ENCODE measurements at places on chromosomes 16 and 17. TPM values are rescaled to one million over a fixed set of nuclear protein-coding genes. Genes with fewer than 3 reads are reported as not detected.
A peak's percentile ranks its signal among the peaks of the same experiment; 100 is the strongest.

CCL1 gene
- not detected for total RNA-seq

KRTAP9-2 gene
- not detected for total RNA-seq

CYB5B gene
- total RNA-seq: 83.7 TPM

RTN4RL1 gene
- 1.2 TPM for total RNA-seq

DNA sequence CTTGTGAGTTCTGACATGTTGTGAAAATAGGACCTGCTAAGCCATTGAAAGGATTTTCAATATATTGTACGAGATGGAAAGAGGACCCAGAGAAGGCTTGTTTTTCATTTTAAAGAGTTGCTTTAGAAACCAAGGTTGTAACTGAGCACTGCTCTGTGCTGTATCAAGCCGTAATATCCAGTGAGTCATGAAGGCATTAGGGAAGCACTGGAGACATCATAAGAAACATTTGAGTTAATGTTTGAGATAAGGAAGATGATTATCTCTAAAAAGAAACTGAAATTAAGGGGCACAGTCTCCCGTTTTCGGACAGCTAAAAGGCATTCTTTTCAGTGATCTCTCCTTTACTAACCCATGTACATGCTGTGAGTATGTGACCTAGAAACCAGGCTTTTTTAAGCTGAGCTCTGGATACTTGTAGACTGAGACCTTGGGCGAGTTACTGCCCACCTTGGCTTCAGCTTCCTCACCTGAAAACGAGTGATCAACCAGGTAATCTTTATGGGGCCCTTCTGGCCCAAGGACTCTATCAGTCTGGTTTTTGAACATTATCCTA lies 149.2 kb upstream of the TBX2 start:
- ATAC-seq: no peak

DNA sequence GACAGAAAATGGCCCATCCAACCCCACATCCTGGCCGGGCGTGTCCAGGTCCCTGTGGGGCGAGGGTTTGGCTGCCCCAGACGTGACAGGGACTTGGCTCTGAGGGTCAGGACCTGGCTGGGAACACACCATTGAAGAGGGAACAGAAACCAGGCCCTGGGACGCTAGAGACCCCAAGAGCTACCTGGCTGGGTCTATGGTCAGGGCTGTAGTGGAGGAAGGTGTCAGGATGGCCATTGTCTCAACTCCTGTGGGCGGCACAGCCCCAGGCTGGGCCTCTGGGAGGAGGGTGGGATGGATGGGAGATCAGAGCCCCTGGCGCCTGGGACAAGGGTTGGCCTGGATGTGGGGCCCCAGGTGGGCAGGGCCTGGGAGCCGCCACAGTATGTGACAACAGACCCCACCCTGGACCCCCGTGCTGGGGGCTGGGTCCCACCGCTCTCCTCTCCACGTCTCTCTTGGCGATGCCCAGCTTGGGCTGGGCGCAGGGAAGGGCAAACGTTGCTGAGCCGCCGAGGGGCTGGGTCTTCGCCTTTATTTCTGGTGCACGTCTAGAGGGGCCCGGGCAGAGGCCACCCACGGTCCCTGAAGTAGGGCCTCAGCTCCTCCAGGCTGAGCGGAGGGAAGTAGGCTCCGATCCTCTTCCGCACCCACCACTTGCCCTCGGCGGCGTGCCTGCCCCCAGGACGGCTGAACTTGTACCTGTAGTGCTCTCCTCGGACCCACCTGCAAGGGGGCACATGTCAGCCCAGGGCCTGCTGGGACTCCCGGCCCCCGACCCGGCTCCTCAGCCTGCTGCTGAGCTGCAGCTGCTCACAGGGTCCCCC lies 53.7 kb upstream of the GNG13 start:
- no peak for ATAC-seq

DNA sequence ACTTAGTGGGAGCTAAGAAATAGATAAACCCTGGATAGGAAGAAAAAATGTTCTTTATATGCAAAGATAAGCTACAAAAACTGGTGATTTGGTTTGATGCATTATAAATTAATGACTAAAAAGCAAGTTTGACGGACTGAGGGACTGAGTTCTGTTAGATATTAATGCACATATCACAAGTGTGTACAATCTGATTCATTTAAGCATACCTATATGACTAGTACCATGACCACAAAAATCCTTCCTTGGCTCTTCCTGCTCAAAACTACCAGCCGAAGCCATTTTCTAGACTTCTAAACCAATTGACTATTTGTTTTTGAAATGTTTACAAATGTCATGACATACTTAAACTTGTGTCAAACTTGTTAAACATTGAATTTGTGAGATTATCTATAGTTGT lies 374.5 kb upstream of the MON1B start:
- ATAC-seq: no peak

DNA sequence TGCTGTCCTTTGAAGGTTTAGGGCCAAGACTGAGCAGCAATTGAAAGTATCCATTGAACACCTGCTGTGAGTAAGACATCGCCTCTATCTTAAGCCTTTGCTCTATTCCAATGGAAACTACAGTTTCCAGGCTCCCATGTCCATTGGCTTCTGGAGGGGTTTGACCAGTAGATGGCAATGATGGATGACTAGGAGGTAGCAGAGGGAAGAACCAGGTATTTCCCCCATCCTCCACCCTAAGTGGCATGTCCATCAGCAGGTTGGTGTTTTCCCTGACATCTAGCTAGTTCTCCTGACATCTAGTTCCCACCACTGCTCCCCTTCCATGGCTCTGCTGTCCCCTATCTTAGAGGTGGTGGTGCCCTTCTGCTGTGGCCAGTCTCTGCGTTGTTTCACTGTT lies 58.7 kb downstream of the CENPV start:
- no peak for ATAC-seq

DNA sequence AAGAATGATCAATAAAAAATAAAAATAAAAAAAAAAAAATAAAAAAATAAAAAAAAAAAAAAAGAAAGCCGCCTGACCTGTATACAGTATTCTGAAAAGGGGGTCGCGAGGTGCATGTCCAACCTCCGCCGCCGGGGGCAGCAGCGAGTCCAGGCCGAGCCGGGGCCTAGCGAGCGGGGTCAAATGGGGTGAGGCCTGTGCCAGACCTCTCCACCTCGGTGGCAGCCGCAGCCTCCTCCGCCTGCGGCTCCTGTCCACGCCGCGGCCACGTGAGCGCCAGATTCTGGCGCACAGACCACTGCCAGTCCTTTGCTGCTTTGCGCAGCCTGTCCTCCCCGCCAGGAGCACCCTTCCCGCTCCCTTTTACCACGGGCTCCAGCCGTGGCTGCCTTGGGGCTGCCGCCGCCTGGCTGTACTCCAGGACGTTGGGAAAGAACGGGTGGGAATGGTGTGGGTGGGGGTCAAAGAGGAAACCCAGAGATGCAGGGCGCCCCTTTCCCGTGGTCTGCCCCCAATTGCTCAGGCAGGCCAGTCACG lies 2.4 kb upstream of the BCKDK start:
- ATAC-seq: peak; percentile 69

DNA sequence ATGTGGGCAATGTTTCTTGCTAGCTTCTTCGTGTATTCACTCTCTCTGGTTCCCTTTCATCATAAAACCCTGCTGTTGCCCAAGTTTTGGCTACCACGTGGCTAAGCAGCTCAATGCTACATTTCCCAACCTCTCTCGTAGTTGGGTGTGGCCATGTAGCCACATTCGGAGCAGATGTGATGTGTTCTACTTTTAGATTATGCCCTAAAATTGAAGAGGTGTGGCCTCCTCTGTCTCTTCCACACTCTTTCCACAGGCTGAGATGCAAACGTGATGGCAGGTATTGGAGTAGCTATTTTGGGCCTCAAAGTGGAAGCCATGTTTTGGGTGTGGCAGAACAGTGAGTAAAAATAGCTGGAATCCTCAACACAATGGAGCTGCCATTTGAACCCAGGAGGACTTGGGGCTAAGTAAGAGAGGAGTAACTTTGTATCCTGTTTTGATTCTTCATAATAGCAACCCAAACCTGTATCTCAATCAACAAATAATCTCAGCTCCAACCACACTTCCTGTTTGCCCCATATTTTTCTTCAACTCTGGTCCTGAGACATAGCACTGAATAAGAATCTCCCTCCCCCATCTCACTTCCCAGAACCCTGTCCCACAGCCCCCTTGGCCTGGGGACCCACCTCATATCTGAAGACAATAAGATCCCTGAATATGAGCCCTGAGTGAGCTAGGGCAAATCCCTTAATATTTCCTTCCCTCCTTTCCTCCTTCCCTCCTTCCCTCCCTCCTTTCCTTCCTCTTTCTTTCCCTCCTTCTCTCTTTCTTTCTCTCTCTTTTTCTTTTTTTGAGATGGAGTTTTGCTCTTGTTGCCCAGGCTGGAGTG lies 4.0 kb downstream of the NUPR1 start:
- ATAC-seq: peak; percentile 38

DNA sequence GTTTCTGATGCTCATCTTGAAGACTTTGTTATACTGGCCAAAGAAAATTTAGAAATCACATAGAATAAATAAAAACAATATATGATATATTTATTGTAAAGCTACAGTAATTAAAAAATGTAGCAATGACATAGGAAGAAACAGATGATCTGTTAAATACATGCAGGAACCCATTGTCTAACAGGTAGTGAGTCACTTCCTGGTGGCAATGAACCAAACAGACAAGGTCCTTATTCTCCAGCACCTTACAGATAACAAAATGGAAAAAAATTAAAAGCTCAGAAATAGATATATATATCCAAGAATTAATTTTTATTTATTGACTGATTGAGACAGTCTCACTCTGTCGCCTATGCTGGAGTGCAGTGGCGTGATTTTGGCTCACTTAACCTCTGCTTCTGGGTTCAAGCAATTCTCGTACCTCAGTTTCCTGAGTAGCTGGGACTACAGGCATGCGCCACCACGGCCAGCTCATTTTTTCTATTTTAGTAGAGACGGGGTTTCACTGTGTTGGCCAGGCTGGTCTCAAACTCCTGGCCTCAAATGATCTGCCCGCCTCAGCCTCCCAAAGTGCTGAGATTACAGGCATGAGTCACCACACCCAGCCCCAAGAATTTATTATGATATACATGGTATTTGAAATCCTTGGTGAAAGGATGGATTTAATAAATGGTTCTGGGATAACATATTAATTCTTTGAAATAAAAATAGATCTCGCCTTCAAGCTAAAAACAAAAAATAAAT lies 7.5 kb downstream of the NETO2 start:
- peak; percentile 81 for ATAC-seq

- ATAC-seq: no peak
These were observed 95.4 kb upstream of the CACNG5 start for GRCh38 chr17:66739553-66739952.

- ATAC-seq: no peak
These were observed 351.5 kb downstream of the BCAS3 start for GRCh38 chr17:61029181-61029580.

- ATAC-seq: peak; percentile 35
These were observed 5.3 kb downstream of the RPL13 start for GRCh38 chr16:89565506-89566372.

GRCh38 chr16:70422543-70422942 lies 16.4 kb downstream of the ST3GAL2 start:
- ATAC-seq: no peak

DNA sequence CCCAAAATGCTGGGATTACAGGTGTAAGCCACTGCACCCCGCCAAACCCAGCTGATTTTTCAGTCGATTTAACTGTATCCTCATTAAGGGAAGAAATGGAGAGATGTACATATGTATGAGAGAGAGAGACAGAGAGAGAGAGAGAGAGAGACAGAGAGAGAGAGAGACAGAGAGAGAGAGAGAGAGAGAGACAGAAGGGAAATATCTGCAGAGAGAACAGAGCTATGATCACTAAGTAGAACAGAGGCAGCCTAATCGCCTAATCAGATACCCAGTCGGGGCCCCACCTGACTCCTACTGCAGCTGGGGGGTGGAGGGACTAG lies 70.0 kb downstream of the RBBP6 start:
- no peak for ATAC-seq

- no peak for ATAC-seq
These were observed 64.0 kb downstream of the MED13 start for GRCh38 chr17:62001105-62001504.

GRCh38 chr16:50457423-50457822 lies 88.6 kb upstream of the BRD7 start:
- peak; percentile 85 for ATAC-seq
